ENCODE measurements at places on chromosomes 1 and 21.

DNA sequence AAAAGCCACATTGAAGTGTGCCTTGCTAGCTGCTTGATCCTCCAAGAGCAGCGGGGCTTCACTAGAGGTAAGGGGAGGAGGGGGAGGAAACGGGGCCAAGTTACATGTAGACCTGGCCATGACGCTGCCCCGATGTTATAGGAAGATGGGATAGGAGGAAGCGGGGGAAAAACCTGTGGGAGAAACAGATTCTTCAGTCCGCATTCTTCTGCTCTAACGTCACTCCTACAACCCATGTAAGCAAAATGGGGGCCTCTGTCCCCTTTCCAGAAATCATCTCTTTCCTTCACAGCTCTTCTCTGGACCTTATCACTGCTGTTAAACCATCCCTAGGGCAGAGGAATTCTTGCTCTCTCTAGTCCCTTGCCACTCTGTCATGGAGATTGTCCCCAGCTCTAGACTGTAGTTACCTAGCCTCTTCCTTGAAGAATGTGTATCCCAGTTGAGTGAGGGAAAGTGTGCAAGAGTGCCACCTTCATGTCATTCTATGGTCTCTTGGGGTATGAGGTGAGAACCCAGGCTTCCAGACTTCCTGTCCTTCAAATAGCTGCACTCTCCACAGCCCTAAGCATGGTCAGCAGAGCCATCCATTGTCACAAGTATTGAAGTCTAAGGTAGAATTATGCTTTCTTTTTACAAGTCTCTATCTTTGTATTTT lies 11.4 kb downstream of the PLEKHO1 start:
- DNase-seq = no peak

GRCh38 chr1:225891229-225891972 lies 2.5 kb upstream of the LEFTY1 start:
- DNase-seq = no peak

DNA sequence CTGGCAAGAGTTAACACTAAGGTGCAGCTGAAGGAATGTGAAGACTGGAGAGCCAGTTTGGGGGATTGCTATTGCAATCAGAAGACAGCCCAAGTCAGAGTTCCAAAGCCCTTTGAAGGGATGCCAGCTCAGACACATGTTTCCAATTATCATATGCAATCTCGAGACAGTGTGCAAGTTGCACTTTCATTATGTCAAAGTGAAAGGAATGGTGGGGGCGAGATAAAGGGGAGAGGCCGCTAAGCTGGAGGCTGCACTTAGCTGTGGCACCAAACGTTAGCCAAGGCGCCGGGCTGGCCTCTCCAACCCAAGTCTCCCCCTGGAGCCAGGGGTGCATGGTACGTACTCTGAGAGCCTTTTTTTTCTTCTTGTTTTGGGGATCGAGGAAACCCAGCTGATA lies 58.0 kb downstream of the NGF start:
- DNase-seq = no peak

DNA sequence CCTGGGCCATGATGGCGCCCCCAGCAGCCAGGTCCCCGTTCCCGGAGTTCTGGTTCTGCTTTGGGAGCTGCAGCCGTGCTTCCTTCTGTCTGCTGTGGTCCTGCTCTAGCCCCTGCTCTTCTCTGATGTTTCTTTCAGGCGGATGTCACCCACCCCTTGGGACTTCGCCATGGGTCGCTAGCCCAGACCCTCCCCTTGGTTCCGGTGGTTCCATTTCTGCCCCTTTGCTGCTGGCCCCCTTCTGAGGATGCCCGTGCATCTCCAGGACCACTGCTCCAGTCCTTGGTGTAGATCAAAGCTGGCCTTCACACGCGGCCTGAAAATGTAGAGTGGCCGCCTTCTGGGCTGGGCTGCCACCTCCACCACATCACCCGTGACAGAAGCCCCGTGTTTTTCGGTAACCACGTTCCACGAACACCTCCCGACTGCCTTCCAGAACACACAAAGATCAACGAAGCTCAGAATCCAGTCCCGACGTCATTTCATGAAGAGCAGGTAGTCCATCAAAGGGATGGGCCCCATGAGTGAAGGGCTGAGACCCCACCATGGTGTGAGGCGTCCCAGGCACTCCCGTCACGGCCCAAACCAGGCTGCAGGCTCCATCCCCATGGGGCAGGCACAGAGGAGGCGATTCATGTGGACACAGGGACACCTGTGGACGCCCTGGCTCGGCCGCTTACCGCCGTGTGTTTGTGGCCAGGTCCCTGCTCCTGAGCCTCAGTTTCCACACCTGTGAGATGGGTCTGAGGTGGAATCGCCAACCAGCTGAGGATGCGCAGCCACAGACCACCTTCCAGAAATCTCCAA lies 24.4 kb downstream of the KRTAP10-1 start:
- no peak for DNase-seq

GRCh38 chr1:41586230-41586629 lies 101.7 kb upstream of the EDN2 start:
- DNase-seq = no peak

GRCh38 chr1:14098294-14098913 lies 398.4 kb downstream of the PRDM2 start:
- peak; percentile 16 for DNase-seq

GRCh38 chr1:52862666-52863458 lies 20.3 kb downstream of the ZYG11A start:
- DNase-seq = no peak

DNA sequence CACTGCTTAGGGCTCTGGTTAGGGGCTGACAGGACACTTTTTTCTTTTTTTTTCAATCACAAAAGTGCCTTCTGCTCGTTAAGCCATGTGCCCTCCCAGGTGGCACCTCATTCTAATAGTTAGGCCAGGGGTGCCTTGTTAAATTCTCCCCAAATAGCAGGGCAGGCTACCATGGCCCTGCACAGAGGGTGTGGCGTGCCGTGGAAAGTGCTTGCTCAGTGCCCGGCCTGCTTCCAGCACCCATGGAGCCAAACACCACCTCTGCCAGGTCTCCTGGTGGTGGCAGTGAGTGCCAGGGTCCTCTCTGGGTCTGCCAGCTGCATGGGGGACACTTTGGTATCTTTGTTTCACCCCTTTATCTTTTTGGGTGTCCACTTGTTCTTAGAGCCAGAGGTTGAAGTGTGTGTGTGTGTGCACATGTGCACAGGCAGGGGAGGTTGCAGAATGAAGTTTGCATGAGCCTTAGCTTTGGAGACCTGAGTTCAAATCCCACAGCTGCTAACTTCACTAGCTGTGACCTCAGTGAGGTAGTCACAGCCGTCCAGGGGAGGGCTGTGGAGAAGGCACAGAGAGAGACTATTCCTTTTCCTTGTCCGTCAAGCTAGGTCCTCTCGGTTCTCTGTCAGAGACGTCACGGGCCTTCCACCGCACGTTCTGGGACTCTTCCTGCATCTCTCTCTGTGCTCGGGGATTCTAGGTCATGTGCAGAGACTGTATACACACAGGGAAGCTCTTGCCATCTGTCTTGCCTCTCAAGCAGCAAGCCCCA lies 39.9 kb upstream of the CSF3R start:
- no peak for DNase-seq

GRCh38 chr1:168057921-168058320 lies 78.8 kb downstream of the GPR161 start:
- no peak for DNase-seq

DNA sequence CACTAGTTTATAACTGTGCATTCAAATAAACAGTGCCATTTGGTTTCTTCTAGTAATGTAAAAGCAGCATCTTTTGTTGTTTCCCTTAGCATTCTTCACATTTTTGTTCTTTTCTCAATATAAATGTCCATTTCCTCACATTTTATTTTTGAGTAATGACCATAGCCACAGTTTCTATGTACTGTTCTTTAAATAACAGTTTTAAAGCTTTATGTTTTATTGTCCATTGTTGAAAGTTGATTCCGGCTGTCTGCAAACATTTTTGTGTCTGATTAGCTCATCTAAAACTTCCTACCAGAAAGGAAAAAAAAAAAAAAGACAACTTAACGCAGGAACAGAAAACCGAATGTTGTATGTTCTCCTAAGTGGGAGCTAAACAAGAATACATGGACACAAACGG lies 139.7 kb downstream of the MAGI3 start:
- DNase-seq = no peak

DNA sequence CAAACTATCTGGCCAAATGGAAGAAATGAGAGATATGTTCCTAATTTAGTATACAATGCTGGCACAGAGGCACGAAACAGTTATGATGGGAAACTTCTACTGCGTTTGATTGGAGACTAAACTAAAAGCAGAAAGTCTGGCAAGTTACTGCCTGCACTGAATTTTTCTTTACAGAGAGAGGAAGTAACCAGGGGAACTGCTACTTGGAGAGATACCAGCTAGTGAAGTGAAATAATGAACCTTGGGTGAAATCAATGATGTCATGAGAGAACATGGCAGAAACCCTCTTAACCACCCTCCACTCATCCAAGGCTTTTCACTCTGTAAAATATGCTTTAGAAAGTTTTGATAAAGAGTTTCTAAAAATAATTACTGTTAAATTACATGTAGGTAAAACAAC lies 29.3 kb downstream of the NIBAN1 start:
- DNase-seq = no peak

All from H9 (cell line).